Stimulated activated CD4-positive, alpha-beta T cell treated with anti-CD3 and anti-CD28 coated beads, TNF-alpha, amount 100 ng/mL, for 48 hours (primary cell): ENCODE measurements at places on chromosomes 1 and 21.

GRCh38 chr1:54317084-54317483 lies 89.1 kb downstream of the SSBP3 start:
- DNase-seq: no peak

DNA sequence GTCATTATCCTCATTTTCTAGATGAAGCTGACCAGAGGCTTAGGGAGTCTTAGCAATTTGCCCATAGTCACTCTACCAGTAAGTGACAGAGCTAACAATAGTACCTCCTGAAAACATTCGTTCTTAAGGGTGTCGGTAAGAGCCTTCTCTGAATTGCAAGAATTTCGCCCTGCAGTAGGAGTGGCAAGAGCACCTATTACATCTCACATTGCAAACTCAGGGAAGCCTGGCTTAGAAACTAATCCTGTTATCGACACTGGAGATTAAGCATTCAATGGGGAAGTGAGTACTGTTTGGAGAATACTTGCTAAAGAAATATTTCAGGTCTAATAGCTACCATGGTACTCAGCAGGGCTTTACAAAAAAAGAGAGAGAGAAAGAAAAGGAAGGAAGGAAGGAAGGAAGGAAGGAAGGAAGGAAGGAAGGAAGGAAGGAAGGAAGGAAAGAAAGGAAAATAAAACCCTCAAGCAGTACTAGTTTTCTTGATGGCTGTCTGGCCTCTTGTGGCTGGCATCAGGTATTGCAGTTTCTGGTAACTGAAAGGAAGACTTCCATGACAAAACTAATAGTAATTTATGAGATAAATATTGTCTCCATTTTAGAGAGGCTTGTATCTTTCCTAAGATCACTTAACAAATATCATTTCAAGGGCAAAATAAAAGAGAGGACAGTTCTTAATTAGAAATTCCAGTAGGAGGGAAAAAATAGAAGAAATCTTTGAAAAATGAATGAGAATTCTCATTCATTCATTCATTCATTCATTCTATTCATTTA lies 10.4 kb downstream of the C1orf226 start:
- no peak for DNase-seq

GRCh38 chr1:153586347-153586746 lies 20.7 kb upstream of the S100A2 start:
- no peak for DNase-seq

GRCh38 chr1:28173980-28174297 lies 2.6 kb downstream of the PTAFR start:
- no peak for DNase-seq

- DNase-seq: no peak
Measured at GRCh38 chr1:83102630-83103071, 896.3 kb downstream of the TTLL7 start.

- DNase-seq: no peak
Measured at GRCh38 chr1:26537951-26538352, 8.4 kb downstream of the RPS6KA1 start.

GRCh38 chr1:192951691-192952460 lies 107.3 kb downstream of the UCHL5 start:
- DNase-seq: no peak

- no peak for DNase-seq
Measured at GRCh38 chr1:235429143-235429542, 61.9 kb downstream of the TBCE start.

GRCh38 chr1:161166669-161167548 lies 683 bp downstream of the PPOX start:
- no peak for DNase-seq

- DNase-seq: no peak
Measured at GRCh38 chr1:40652979-40653378, 12.5 kb downstream of the RIMS3 start.

DNA sequence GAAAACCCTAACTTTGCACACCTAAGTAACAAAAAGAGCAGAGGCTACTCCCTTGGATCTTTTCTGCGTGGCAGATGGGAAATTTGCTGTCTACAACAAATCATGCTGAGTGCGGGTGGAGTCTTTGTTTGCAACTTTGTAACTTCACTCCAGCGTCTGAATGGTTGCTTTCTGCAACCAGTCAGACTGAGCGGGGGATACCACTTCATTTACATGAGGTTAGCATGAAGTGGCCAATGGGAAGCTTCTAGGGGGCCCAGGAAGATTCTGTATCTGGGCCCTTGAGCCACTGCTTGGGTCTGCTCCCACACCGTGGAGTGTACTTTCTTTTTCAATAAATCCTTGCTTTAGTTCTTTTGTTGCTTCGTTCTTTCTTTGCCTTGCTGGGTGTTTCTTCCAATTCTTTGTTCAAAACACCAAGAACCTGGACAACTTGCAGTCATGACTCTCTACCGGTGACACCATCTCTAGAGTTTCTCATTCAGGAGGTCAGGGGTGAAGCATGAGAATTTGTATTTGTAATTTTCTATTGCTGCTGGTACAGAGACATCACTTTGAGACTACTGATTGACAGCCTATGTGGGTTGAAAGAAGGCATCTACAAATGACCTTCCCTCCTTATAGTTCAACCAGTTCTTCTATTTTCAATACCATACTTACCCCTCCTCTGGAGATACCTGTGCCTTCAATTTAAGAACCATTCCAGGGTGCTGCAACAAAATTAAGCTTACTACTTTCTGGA lies 55.8 kb upstream of the RC3H1 start:
- DNase-seq: no peak

DNA sequence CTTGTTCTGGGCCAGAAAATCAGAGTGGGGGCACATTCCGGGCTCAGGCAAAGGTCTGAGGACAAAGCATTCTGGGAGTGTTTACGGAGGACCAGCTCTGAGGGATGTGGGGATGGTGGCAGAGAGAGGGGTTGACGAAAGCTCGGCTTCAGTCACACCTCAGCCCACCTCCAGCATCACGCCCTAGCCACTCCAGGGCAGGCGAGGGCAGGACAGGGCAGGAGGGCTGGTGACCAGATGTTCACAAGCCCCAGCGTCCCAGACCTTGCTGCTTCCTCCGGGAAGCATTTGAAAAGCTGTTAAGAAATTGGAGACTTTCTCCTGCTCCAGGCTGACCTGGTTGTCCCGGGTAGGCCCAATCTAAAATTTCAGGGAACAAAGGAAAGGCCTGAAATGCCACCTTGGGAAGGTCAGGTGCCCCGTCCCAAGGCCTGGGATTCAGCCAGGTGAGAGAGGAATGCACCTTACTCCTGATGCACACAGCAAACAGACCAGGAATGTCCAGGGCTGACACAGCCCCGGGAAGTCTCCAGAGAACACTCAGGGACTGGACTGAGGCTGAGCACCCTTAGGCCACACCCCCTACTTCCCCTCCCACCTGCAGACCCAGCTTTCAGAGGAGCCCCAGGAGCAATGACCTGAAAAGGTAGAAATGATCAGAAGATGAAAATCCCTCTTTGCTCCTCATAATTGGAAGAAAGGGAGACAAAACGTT lies 71.9 kb upstream of the KLHDC7A start:
- no peak for DNase-seq

DNA sequence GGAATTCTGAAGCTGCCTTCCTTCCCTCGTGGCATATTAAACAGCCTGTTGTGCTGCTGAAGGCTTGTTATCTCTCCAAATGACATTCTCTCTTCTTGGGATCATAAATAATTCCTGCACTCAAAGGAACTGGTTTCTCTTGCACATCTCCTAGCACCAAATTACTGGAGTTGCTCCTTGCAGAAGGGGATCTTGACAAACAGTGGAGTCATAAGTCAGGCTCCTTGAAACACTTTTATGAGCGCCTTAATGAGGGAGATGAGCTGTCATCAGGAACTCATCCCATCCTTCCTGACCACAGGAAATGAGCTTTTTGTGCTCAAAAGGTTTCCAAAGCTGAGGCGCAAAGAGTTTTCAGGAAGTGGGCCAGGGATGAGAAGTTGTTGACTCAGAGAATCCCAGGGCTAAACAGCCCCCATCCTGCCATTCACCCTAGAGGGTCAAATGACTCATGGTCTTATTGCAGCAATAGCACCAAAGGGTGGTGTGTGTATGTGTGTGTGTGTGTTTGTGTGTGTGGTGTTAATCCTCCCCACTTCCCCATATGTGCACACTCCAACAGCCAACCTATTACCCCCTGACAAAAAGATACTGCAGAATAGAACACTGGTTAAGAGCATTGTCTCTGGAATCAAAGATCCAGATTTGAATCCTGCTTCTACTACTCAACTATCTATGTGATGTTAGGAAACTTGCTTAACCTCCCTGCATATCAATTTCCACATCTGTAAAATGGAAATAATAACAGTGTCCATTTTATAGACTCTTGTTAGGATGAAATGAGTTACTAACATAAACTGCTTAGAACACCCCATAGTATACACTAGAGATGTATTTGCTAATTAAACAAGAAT lies 2.8 kb upstream of the PHC2 start:
- no peak for DNase-seq

- DNase-seq: no peak
Measured at GRCh38 chr1:223843934-223844786, 1.6 kb downstream of the TP53BP2 start.

GRCh38 chr1:233295237-233295974 lies at the start of gene PCNX2:
TSS of gene PCNX2 (minus strand) at chr1:233295725. CDS start at chr1:233295478, 247 bp downstream.
- DNase-seq: peak; percentile 43
